Activated CD4-positive, alpha-beta T cell treated with anti-CD3 and anti-CD28 coated beads, Interleukin-2, amount 50 U/mL, for 48 hours (primary cell): ENCODE measurements at places on chromosomes 7 and 10.

DNA sequence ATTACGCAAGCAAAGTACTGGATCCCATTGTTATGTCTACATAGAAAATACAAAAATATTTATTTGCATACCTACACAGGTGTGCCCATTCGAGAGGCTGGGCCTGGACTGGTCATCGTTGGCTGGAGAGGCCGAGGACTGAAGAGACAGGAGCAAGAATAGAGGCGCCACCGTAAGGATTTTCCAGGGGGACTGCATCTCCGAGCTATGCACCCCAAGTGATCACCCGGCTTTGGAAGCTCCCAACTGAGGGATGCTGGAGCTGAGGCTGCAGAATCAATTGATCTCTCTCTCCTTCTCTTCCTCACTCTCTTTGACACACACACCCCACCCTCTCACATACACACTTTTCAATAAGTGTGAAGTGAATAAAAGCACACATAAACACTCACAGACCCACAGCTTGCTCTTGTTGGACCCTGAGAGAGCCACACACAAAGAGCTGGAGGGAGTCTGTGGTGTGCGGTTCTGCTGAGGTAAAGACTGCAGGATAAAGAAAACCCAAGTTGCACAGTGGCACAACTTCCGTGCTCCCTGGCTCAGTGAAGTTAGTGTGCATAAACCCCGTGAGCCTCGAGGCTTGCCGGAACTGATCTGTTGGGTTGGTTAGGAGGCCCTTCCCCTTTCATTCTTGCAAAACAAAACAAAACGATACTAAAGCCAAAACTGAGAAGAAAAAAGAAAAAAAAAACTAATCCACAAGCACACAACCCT lies at the start of gene AOAH:
Gene AOAH (minus strand): TSS at position 544 of the 714 bp plus-strand sequence. CDS start 346 bp downstream, at position 198.
- peak; percentile 68 for DNase-seq

DNA sequence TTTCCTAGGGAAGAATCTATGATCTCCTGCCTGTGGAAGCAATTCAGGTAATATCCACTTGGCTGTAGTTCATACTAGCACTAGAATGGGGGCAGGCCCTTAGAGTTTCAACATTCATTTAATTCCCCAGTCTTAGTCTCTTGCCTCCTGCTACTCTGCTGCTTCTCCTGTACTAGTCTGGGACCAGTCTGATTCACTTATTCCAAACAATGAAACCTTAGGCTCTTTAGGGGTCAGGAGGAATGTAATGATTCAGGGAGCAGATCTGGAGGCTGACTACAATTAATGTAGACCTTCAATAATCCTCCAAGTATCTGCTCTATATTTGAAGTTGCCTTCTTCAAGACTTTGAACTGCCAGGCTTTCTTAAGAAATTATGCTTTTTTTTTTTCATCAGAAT lies 101.8 kb downstream of the GNAT3 start:
- DNase-seq = no peak

DNA sequence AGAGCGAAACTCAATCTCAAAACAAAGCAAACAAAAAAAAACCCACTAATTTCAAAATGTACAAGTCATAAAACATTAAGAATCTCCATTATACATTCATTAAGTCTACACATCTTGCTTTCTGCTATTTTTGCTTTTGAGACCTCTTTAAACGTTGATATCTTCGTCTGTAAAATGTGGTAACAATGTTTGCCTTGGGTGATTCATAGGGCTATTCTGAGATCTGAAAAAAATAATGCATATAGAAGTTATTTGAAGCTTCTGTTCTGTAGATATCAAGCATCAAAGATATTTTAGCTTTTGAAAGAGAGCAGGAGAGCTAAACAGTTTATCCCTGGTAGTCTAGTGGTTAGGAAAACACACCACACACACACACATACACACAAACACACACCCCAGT lies 158.1 kb upstream of the PLXDC2 start:
- no peak for DNase-seq

- DNase-seq = no peak
Measured at GRCh38 chr7:83130623-83131545, 31.8 kb downstream of the PCLO start.

DNA sequence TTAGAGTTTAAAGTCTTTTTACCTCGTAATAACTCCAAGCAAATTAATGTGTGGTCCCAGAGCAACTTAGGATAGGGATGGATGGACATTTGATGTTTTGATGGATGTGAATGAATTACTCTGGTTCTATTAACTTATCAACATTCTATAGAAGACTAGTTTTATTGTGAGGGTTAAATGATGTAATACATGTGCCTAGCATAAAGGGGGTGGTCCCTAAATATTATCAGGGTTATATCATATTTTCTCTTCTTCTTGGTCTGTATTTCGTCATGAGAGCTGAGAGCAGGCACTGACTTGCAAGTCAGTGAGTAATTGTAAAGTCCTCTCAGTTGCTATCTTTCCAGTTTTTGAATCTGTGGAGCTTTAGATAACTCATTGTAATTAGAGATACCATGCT lies 219.3 kb downstream of the GATA3 start:
- no peak for DNase-seq

- DNase-seq = no peak
Measured at GRCh38 chr7:664997-665735, 61.3 kb upstream of the DNAAF5 start.

DNA sequence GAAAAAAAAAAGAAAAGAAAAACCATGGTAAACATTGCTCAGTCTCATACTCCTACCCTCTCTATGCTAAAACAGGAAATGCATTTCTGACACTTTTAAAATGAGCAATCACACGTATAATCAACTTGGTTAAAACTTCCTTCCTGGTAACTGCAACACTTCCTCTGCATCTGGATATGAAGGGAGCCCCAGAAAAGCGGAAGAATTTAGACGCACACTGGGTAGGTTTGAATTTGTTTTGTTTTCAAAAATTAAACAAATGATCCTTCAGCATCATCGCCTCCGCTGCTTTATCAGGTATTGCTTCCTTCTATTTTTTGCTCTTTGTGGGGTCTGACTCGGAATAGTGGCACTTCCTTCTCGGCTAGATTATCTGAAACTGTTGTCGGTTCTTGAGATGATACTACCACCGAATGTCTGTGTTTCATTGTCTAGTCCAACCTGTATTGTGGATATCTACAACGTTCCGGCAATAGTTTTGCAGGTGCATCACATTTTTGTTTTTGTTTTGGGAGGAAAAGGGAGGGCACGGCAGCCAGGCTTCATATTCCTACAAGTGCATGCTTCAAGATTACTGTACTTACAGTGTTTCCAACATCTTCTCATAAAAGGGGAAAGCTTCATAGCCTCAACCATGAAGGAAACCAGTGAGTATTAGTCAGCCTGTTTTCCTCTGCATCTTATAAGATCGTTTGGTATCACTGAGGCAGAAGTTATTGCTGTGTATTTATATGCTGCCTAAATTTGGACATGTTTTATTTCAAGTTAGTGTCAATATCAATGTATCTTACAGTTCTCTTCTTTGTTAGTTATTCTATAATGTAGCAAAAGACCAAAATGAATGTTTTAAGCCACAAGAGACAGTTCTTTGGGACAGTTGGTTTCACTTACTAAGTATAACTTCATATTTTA lies at the start of gene PIK3CG:
Gene PIK3CG (plus strand): TSS at position 153 of the 912 bp plus-strand sequence. CDS start 2,280 bp downstream, outside the sequence.
- no peak for DNase-seq

DNA sequence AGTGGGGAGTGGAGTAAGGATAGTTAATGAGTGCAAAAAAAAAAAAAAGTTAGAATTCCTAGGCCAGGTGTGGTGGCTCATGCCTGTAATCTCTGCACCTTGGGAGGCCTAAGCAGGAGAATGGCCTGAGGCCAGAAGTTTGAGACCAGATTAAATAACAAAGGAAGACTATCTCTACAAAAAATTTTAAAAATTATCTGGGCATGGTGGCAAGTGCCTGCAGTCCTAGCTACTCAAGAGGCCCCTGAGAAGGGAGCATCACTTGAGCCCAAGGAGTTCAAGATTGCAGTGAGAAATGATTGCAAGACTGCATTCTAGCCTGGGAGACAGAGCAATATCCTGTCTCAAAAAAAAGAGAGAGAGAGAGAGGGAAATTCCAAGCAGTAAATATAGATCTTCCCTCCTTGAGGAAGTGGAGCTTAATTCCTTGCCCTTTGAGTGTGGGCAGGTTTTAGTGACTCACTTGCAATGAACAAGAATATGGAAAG lies 19.5 kb upstream of the CSTF2T start:
- DNase-seq = no peak

DNA sequence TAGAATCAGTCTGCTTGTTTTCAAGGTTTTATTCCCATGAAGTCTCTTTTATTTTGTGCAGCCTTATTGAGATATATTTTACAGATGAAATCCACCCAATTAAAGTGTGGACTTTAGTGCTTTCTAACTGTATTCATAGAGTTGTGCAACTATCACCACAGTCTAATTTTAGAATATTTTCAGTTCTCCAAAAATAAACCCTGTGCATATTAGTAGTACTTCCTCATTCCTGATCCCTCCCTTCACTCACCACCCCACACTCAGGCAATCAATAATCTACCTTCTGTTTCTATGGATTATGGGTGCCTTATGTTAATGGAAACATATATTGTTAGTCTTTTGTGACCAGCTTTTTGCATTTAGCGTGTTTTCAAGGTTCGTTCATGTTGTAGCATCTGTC lies 185.7 kb upstream of the TMEM72 start:
- no peak for DNase-seq

DNA sequence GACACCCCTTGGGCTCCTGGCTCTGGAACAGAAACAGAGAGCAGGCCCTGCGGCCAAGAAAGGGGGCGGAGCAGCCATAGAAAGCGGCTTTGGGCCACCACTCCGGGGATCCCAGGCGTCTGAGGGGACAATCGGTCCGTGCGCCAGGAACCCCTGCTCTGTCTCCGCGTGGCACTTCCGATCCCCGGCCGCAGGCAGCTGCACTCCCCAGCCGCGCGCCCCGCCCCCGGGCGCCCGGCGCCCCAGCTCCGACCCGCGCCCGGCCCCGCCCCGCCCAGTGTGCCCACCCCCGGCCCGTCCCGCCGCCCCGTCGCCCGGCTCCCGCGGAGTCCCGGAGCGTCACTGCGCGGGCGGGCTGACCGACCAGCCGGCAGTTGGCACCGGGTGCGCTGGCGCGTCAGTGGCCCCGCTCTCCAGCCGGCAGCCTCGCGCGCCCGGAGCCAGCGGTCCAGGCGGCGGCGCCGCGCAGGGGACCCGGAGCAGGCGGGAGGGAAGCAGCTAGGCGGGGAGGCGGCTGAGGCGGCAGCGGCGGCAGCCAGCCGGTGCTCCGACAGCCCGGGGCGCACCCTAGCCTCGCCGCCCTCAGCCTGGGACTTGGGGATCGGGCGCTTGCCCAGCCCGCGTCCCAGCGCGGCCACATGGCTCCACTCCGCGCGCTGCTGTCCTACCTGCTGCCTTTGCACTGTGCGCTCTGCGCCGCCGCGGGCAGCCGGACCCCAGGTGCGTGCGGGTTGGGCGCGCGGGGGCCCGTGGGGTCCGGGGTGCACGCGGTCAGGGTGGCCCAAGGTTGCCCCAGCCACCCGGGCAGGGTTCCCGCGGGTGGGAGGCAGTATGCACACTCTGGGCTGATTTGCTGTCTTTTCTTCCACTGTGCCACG lies at the start of gene ADAMTS14:
Gene ADAMTS14 (plus strand): TSS at position 342 of the 878 bp plus-strand sequence. CDS start 297 bp downstream, at position 639.
- peak; percentile 16 for DNase-seq

DNA sequence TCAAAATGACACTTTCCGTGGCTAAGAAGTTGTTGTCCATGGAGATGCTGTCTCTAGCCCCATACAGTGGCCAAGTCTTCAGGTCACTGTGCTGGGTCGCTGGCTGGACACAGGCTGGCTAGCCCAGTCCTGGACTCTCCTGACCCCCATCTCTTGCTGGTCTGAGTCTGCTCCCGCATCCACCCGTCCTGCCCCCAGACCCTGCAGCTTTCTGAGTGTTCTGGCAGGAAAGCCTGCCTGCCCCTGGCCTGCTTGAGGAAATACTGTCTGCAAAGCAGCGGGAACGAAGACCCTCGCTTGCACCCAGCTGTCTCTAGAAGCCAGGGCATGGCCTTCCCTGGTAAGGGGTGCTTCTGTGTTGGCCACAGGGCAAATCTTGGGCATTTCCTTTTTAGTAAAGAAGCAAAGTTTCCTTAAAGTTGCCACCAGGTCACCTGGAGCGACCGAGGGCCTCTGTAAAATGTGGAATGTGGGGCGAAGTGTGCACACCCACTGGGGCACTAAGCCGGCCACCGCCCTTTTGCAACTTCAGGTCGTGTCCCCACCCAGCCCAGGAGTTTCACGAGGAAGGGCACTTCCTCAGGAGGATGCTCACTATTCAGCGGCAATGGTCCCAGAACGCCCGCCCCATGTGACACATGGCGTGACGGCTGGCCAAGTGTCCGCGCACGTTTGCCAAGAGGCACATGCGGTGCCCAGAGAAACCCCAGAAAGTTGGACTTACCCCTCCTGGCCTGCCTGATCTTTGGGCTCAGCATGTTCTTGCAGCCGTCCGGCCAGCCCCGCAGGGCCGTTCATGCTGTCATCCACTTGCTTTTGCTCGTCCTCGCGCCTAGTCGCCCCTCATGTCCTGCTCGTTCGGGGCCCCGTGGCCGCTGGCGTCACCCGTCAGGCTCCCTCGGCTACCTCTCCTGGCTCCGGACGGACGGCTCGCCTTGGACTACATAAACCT lies 558 bp downstream of the ARHGAP22 start:
- DNase-seq = no peak

- DNase-seq = no peak
Measured at GRCh38 chr7:117219485-117219884, 103.4 kb downstream of the WNT2 start.

DNA sequence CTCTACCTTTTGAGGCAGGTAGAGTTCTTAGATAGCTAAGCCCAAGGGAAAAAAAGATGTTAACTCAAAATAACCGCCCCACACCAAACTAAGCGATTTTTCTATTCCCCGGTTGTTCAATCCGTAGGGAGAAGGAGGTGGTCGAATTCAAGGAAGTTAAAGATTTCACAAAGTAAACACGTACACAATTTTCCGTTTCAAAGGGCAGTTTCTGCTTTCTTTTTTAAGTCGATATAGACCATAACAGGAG lies 842 bp downstream of the KBTBD2 start:
- no peak for DNase-seq

GRCh38 chr7:154442939-154443338 lies 390.7 kb downstream of the DPP6 start:
- no peak for DNase-seq

DNA sequence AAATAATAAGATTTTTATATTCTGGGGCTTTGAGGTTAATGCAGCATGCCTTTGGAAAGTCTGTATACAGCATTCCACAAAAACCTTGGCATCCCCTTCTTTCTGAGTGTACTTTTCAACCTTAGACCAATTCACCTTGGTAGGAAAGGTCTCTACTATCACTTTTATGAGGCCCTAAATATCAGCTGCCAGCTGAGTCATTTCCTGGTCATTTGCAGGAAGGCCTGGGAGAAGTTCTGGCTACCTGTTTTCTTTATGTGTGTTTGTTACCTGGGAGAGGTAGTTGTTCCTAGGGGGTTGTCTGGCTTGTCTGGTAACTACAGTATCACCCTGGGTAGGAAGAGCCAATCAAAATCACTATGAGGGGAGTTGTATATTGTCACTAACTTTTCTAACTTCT lies 4.1 kb downstream of the SPAM1 start:
- no peak for DNase-seq

- DNase-seq = no peak
Measured at GRCh38 chr7:50552139-50552538, 13.1 kb downstream of the DDC start.

GRCh38 chr10:37520488-37520887 lies 336.9 kb downstream of the ZNF248 start:
- no peak for DNase-seq

GRCh38 chr10:31584098-31584631 lies 265.1 kb downstream of the ZEB1 start:
- no peak for DNase-seq
